ENCODE measurements at places on chromosomes 1 and 21.
A peak's percentile ranks its signal among the peaks of the same experiment; 100 is the strongest.

- DNase-seq: no peak
Measured at GRCh38 chr1:94215955-94216354, 21.4 kb downstream of the ARHGAP29 start.

DNA sequence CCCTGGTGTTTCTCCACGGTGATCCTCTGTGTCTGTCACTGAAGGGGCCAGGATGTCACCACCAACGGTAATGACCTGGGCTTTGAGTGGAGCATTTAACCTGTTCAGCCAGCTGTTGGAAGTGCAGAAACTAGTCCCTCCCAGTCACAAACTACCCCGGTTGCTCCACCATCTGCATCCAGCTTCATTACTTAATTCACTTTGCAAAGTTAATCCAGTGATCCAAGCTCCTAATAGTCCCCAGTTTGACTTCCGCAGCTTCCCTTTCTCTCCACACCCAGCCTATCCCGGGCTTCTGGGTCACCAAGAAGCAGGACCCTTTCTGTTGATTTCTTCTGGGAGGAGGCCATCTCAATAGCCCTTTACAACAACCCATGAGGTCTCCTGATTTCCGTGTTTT, 63.5 kb downstream of the MDM4 start:
- DNase-seq: no peak

DNA sequence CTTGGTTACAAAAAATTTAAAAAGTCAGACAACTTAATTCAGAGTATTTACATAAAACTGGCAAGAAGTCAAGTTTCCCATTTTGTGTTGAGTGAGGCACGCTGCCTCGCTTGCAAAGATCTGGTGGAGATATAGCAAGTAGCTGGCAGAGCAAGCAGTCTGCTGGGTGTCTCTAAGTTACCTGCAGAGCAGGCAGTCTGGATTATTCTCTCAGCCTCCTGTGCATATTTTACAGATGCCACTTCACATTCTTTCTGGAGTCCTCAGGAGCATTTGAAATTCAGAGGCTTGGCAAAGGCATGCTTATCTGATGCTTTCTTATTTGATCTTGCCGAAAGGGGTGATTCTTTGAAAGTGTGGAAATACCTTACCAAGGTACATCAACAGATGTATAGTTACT, 640.4 kb upstream of the ADGRL4 start:
- no peak for DNase-seq

DNA sequence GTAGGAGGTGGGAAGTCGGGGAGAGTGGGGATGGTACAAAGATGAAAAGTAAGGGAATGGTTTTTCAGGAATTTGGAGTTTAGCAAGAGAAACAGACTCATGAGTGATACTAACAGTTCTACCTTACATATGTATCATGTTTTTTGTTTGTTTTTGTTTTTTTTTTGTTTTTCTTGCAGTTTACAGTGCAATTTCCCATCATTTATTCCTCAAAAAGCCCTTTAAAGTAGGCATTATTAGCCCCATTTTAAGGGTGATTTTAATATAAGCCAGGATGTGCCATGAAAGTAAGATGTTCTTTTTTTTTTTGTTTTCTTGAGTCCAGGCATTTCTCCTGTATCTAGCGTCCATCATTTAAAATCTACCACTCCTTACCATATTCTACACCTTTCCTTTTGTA, 13.8 kb upstream of the TRIM45 start:
- DNase-seq: no peak

GRCh38 chr1:50684185-50684584, 260.9 kb upstream of the DMRTA2 start:
- no peak for DNase-seq

GRCh38 chr1:45842786-45843185, 39.4 kb downstream of the MAST2 start:
- DNase-seq: peak; percentile 30

DNA sequence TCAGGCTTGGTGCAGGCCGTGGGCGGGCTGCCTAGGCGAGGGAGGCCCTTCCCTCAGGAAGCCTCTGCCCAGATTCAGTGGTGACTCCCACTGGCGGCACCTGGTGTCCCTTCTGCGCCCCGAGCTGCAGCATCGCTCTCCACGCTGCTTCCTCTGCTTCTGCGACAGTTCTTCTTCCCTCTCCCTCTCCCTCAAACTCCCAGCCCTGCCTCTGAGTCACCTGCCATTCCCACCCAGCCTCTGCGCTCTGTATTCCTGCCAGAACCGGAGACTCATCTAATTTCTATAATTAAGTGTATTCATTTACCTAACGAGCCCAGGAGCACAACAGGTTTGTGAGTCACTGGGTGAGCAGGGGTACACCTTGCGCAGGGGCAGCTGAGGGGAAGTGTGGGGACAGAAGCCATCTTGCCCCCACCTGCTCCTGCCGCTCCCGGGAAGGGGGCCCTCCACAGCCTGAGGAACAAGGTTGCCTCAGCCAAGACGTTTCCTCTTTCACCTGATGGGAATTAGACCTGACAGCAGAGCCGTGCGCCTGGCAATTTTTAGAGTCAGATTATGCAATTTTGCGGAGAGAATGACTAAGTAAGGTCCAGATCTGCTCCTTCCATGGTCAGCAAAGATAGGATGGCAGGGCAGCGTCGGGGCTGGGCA, 19.4 kb downstream of the KCNC4 start:
- no peak for DNase-seq

DNA sequence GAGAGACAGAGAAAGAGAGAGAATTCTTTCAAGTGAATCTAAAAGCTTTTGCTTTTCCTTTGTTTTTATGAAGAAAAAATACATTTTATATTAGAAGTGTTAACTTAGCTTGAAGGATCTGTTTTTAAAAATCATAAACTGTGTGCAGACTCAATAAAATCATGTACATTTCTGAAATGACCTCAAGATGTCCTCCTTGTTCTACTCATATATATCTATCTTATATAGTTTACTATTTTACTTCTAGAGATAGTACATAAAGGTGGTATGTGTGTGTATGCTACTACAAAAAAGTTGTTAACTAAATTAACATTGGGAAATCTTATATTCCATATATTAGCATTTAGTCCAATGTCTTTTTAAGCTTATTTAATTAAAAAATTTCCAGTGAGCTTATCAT, 117.6 kb downstream of the PTPRC start:
- no peak for DNase-seq

- no peak for DNase-seq
Measured at GRCh38 chr1:185337246-185337645, 20.2 kb upstream of the IVNS1ABP start.
